ENCODE measurements at places on chromosomes 13 and 19.

- no peak for DNase-seq
Measured at GRCh38 chr19:27966390-27966816, 1246.5 kb downstream of the UQCRFS1 start.

DNA sequence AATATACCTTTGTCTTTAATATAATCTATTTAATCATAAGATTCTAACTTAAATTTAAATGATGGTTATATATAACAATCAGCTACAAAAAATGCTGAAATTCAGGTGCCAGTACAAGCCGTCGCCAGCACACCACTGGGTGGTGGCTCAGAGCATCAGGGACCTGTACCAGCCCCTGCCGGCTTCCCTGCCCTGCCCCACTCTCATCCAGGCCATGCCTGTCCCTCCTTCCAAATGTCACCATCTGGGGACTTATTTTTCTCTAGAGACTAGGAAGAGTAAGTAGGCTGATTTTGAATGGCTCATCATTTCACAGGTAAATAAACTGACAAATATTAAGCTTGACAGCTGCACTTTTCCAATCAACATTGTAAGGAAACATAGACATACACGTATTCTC is 1.6 kb downstream of the METTL21C start:
- DNase-seq, result no peak

DNA sequence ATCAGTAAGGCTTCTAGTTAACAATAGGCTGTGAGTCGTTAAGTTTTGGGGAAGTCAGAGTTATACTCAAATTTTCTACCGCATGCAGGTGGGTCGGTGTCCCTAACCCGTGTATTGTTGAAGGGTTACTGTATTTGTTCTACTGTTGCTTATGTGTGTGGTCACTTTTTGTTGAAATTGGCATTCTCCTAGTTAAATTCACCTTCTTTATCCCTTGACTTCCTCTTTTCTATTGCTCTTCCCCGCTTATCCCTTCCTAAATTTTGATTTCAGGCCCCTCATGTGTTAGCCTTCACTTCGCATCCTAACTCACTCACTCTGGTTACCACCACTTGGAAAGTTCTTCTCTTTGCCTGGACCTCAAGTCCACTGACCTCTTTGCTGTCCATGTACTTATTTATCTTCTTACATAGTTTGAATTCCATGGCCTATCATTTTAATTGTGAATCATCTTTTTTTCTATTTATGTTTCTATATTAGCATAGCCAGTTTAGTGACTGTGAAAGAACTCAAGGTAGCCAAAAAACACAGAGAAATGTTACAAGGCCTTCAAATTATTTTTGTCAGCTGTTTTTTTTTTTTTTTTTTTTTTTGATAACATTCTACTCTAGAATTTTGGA is 52.9 kb downstream of the NDFIP2 start:
- DNase-seq, result no peak

- DNase-seq, result no peak
Measured at GRCh38 chr13:40662866-40663265, 3.6 kb downstream of the FOXO1 start.

- DNase-seq, result no peak
Measured at GRCh38 chr13:71417205-71417604, 449.8 kb downstream of the DACH1 start.

DNA sequence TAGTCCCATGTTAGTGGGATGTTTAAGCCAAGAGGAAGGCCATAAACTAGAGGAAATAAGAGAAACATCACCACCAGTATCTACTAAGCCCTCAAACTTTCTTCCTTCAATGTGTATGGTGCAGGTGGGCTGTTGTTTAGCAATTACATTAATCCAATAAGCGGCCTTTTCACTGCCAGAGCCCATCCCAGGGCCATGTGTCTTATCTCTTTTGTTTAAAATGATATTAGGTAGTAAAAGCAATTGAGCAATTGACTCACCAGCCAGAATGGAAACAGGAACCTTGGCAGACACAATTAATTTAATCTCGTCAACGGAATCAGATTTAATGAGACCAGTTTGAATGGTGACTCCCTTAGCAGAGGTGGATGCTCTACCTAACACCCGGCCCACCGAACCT is 1503.5 kb downstream of the UQCRFS1 start:
- DNase-seq, result no peak

Data from central memory CD8-positive, alpha-beta T cell (primary cell).